Stimulated activated CD4-positive, alpha-beta T cell treated with anti-CD3 and anti-CD28 coated beads, Interleukin-15, amount 100 ng/mL, for 1 hour (primary cell): ENCODE measurements at places on chromosomes 3 and 15.

DNA sequence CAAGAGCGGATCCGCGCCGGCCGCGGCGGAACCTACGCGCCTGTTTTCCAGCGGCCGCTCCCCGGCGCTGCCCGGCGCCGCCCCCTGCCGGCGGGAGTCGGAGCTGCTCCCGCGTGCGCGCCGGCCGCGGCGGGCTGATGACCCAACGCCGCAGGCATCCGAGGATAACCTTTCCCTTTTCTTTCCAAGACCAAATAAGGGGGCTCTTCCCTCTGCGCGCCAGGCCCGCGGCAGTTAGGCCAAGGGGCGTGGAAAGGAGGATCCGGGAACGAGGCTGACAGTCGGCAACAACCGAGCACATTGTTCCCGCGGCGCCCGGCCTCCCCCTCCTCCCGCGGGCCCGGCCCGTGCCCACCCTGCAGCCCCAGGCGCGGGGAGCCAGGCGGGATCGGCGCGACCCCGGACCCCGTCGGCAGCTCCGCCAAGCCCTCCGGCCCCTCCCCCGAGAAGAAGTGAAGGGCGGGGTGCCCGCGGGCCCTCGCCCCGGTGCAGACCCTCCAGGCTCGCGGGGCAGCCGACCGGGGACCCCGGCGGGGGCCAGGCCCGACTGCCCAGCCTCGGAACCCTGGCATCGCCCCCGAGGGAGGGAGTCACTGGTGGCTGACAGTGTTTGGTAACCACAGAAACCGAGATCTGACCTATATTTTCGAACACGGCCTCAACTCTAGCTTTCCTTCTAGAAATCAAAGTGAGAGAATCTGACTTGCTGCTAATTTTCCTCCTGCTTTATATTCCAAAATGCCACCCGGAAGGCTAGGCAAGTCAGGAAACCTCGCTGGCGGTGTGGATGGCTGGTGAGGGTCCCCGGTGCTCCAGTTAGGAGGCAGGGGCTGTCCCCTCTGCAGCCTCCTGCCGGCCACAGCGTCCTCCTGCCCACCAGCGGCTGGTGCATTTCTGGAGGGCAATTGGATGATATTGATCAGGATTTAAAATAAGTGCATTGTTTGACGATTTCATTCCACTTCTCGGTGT is 45.6 kb upstream of the SYNM start:
- peak; percentile 44 for DNase-seq

- peak; percentile 33 for DNase-seq
These were observed at the start of gene CAND2 for GRCh38 chr3:12796171-12797123. CAND2 (plus strand) TSS chr3:12796680; CDS start chr3:12796721, 41 bp downstream.

DNA sequence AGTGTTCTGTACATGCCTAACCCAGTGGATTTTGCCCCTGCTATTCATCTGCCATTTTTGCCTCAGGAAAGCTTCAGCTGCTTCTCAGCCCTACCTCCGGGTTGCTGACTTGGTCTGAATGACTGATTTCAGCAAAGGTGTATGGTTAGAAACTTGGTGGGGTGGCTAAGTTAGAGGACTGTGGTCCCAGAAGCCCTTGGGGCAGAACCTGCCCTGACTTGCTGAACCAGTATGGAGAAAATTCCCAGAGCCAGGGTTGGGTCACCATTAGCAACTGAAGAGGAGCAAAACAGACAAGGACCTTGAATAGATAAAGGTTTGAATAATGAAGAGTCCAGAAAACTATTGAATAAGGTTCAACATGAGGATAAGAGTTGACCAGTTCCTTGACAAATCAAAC is 6.1 kb upstream of the WWTR1 start:
- DNase-seq: no peak

- DNase-seq: no peak
These were observed 67.5 kb downstream of the TMEM44 start for GRCh38 chr3:194565597-194566190.

- no peak for DNase-seq
These were observed 499.6 kb upstream of the KCNMB2 start for GRCh38 chr3:178036451-178037144.

GRCh38 chr15:45254405-45254804 is 2.4 kb downstream of the SLC28A2 start:
- no peak for DNase-seq

- DNase-seq: no peak
These were observed 917.5 kb downstream of the FHIT start for GRCh38 chr3:60333710-60334109.

GRCh38 chr3:134753999-134754742 is 40.9 kb upstream of the EPHB1 start:
- no peak for DNase-seq

- DNase-seq: no peak
These were observed 230.4 kb upstream of the DCBLD2 start for GRCh38 chr3:99131876-99132275.

DNA sequence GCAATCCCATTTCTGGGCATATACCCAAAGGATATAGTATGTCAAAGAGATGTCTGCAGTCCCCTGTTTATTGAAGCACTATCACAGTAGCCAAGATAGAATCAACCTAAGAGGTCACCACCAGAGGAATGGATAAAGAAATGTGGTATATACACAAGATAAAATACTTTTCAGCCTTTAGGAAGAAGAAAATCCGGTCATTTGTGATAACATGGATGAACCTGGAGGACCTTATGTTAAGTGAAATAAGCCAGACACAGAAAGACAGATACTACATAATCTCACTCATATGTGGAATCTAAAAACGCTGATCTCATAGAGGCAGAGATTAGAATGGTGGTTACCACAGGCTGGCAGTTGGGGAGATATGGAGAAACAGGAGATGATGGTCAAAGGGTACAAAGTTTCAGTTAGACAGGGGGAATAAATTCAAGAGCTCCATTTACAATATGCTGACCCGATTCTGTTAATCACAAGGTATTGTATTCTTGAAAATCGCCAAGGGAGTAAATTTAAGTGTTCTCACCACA is 195.8 kb downstream of the MTHFS start:
- no peak for DNase-seq

- no peak for DNase-seq
These were observed 611.2 kb upstream of the ARPP21 start for GRCh38 chr3:35028157-35028556.

- no peak for DNase-seq
These were observed 27.3 kb downstream of the SLMAP start for GRCh38 chr3:57783186-57784088.
